ENCODE measurements at places on chromosomes 11 and 22.

DNA sequence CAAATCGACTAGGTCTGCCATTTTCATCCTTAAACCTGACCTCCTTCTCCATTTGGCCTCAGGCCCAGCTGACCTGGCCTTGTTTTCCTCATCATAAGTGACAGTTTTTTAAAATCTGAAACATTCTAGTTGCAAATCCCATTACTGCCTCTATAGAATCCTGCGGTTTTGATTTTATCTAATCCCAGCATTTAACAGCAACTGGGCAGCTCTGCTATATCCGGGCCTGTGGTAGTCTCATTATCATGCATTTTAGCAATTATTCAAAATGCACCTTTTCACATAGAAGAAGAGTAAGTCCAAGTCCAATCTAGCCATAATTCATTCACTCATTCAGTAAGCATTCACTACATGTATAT is 28.6 kb upstream of the BIRC3 start:
- DNase-seq: no peak

- no peak for DNase-seq
Observed at GRCh38 chr22:25202290-25202921, 2.7 kb downstream of the CRYBB3 start.

- DNase-seq: no peak
Observed at GRCh38 chr11:83409476-83409875, 123.3 kb upstream of the CCDC90B start.

DNA sequence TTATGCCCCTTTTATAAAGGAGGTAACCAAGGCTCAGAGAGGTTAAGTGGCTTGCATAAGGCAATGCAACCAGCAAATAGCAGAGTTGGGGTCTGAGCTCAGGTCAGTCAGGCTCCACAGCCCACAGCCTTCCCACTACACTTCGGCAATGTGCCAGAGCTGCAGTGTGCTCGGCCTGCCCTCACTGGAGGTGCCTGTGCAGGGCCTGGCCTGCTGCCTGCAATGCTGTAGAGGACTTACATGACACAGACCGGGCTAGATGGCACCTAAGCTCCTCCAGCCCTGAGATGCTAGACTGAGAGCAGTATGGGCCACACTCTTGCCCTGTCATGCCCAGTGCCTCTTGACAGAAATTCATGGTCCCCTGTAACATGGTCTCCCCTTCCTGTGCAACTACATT is 49.8 kb downstream of the SERPINH1 start:
- DNase-seq: no peak

DNA sequence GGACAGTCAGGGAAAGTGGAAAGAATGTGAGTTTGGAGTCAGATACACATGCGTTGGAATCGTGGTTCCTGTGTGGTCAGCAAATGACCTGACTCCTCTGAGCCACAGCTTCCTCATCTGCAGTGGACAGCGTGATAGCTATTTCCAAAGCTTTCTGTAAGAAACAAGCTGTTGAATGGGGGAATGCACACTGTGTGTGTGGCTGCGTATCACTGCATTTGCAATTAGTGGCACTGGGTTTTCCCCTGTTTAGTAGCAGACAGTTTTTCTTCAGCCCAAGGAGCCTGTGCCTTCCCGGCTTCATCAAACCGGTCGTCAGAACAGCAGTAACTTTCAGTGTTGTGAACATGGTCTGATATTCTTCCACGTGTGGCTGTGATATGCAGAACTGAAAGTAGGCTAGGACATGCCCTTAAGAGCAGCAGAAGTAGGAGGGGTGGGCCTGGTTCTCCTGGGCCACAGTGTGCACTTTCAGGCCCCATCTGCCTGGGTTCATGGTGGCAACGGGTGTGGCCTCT is 121.5 kb downstream of the RRAS2 start:
- no peak for DNase-seq

DNA sequence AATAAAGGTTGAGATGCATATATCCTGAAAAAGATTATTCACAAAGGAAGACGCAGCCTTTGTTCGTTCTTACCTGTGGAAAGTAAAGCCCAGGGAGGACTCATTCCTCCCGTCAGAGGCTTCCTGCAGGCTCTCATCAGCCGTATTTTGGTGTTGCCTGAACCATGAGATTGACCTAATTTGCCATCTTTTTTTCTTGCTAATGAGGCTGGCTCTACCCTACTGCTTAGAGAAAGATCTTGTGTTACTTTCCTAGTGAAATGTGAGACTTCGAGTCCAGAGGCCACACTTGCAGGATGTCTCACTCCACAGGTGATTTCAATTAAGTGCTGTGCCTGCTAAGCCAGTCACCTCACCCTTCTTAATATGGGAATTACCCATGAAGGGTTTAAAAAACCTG is 269.9 kb downstream of the NTM start:
- no peak for DNase-seq

DNA sequence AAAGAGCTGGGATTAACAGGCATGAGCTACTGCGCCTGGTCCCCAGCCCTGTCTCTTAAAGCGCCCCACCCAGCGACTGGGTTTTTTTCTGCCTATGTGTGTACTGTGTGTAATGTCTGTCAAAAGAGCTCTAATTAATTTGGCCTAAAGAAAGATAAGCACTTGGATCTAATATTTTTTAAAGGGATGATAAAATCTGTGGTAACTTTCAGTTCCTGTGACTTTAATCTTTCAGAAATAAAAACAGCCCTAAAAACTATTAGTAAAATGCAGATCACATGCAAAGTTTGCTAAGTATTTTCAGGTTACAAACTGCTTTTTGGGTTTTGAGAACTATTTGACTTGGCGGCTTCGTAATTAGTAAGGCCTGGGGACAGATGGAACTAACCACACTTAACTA is 1358.7 kb downstream of the LRRC4C start:
- DNase-seq: no peak

DNA sequence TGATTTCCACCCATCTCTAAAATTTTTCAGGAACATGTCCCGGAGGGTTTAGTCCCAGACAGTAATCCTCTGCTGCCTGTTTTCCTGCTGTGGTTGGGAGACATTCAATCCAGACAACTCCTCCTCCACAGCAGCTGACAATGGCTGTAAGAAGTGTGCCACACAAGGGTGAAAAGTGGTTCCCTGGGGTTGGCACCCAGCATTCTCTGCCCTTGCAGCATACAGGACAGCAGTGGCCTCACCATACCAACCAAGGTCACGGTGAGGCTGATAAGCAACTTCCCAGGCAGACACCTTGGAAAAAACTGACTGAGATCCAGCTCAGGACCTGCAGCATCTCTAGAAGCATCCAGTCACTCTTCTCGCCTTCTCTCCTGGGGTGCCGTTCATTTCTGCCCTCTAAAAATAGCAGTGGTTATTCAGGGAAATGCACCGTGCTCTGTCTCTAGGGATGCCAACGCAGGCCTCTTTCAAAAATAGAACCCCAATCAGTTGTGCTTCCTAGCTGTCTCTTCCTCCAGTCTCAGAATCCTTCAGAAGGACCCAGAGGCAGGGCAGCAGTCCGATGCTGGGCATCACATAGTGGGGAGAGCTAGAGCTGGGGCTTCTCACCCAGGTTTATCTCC is 241.0 kb downstream of the TENM4 start:
- no peak for DNase-seq

- no peak for DNase-seq
Observed at GRCh38 chr11:45485070-45485707, 180.2 kb downstream of the CHST1 start.

- DNase-seq: no peak
Observed at GRCh38 chr11:47716692-47717091, 1.5 kb upstream of the AGBL2 start.

GRCh38 chr11:1436468-1437039 is 46.8 kb downstream of the BRSK2 start:
- no peak for DNase-seq

DNA sequence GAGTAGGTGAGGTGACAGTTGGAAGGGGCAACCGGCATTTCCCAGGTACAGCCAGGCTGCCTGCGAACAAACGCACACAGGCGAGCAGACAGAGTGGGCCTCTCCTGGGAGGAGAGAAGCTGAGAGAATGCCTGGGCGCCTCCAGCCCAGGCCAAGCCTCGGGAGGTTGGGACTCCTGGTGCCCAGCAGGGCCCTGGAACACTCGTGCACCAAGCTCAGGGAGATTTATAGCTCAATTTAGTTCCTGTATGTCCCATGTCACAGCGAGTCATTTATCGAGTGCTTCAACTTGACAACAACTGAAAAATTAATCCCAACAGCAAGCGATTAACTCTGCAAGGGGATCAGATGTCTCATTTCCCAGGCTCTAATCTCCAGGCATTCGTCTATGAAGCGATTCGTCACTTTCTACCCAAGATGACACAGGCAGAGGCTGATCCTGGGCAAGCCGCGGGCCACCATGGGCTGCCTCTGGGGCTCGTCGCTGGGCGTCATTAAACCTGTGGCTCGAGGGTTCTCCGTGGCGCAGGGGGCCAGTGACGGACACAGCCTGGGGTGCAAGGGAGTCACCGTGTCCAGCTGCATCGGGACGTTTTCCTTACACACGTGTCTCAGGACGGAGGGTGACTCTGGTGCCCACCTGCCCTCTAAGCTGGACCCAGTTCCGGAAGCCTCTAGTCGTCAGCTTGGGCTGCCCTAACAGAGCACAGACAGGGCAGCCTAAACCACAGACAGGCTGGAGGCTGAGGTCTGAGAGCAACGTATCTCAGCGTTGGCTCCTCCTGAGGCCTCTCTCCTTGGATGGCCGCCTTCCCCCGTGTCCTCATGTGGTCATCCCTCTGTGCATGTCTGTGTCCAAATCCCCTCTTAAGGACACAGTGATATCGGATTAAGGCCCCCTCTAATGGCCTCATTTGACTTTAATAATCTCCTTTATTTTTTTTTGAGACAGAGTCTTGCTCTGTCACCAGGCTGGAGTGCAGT is 154.1 kb downstream of the CTTN start:
- no peak for DNase-seq

DNA sequence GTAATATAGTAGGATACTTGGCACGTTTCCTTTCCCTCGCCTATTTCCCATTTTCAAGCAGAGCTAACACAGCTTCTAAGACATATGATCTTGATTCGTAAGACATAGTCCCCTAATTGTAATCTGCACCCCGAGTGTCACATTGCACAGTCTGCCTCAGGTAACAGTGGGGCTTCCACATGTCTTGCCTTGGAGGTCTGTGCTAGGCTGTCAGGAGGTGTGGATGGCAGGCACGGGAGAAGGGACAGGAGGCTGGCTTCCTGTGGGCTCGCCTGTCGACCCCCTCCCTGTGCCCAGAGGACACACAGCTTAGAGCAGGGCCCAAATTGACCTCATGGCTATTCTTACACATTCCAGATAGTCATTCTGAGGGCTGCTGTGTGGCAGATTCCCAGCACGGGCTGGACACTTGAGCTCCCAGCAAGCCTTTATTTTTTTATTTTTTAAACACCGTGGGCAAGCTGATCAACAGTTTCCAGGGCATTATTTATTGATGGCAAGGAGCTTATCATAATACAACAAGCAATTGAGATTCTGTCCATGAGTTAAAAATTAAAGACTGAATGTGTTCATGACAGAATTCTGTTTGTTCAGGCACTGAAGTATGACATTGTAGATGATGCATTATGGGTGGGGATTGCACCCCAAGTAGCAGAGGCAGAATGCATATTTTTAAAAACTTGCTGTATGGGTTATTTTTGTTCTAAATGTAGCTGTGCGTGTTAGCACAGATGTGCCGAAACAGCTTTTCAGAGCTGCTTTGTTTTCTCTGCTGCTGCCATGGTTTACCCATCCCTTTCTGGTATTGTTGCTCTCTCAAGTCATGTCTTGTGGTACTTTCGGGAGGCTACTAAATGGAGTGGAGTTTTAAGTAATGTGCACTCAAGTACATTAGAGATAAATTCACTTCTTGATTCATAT is 113.0 kb downstream of the ATXN10 start:
- DNase-seq: no peak

- no peak for DNase-seq
Observed at GRCh38 chr22:35430897-35431322, 31.0 kb downstream of the MCM5 start.

- peak; percentile 1 for DNase-seq
Observed at GRCh38 chr11:13669544-13670488, 1.3 kb downstream of the FAR1 start.

- no peak for DNase-seq
Observed at GRCh38 chr22:32699001-32699582, 102.4 kb upstream of the TIMP3 start.

GRCh38 chr22:42067671-42068251 is 2.9 kb downstream of the NAGA start:
- no peak for DNase-seq

DNA sequence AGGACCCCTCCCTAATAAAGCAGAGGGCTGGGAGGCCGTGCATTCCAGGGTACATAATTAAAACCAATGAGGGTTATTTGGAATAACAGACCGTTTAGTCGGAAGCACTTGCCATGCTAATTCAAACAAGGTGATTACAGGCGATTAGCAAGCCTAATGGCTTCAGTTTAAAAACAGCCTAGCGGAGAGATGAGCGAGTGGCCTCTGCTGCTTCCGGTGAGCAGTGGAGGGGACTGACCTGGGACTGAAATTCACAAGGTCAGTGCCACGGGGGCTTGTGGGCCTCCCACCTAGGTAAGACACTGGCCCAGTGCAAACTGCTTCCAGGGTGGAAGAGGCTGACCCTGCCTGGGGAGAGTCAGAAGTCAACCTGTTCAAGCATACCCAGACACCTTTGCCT is 56.8 kb upstream of the ALX4 start:
- DNase-seq: no peak

DNA sequence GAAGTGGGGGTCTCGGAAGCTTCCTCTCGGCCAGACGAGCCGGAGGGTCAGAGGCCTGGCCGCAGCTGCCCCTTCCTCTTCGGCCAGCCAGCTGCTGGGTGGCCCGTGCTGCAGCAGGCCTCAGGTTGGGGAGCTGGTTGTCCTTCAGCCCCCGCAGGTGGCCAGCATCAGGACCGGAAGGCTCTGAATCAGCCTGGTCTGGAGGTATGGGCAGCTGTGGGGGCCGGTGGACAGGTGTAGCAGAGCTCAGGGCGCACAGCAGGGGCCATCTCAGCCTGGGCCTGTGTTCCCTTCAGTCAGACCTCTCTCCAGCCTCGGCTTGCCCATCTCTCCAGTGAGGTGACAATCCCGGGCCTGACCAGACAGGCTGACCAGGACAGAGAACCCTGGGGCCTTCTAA is 13.9 kb upstream of the TBX1 start:
- DNase-seq: no peak

DNA sequence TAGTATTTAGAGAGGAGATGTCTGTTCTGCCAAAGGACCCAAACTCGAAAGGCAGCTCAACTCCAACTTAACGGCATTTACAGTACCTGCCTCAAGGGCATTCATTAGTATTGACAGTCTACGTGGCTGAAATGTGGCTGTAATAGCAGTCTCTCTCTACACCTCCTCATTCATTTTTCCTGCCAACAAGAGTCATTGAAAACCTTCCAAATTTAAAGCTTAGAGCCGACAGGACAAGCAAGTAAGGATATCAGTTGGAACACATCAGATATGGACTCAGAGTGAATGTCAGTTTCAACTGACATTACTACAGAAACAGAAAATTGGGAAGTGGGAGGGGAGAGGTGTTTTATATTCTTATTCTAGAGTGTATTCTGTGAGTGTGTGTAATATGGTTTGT is 253.1 kb downstream of the CADM1 start:
- DNase-seq: no peak
